ENCODE measurements at places on chromosomes 2 and 18. TPM values are rescaled to one million over a fixed set of nuclear protein-coding genes. Genes with fewer than 3 reads are reported as not detected.
A peak's percentile ranks its signal among the peaks of the same experiment; 100 is the strongest.

DNA sequence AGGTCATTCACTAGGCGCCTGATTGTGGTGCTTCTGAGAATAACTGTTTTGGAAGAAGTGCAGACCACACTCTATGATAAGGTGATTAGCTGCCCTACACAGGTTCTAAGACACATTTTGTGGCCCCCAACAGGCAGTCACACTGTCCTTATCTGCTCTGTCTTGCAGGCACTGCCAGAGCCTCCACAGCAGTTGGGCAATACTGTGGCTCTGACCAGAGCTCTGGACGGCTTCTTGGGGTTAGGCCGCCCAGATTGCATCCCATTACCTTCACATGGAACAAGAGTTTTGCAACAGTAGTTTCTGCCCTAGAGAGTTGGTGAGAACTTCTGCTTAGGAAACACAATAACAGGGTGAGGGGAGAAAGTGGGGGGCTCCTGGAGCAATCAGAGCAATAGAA is 22.7 kb downstream of the RUFY4 start:
- no peak for DNase-seq
- H3K4me1 ChIP-seq, result no peaks in the 10 kb centered on the region
- H3K4me3 ChIP-seq, result no peak overlapping the region

DNA sequence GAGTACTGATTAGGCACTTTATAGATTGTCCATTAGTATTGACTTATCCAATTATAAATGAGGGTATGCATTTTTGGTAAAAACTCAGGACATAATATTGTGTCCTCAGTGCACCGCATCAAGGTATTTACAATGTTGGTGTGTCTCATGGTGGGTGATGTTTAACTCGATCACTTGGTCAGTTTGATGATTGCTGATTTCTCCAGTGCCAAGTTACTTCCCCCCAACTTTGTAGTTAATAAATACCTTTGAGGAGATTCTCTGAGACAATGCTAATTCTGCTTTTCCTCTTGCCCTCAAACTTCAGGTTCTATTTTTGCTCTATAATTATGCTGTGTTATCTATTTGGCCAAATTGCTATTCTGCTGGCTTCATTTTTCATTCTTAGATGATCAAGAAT is 28.2 kb upstream of the SERPINB7 start:
- H3K27ac ChIP-seq, result no peak overlapping the region
- no peak for DNase-seq
- H3K27me3 ChIP-seq, result no peaks in the 10 kb centered on the region
- H3K4me3 ChIP-seq, result no peak overlapping the region

DNA sequence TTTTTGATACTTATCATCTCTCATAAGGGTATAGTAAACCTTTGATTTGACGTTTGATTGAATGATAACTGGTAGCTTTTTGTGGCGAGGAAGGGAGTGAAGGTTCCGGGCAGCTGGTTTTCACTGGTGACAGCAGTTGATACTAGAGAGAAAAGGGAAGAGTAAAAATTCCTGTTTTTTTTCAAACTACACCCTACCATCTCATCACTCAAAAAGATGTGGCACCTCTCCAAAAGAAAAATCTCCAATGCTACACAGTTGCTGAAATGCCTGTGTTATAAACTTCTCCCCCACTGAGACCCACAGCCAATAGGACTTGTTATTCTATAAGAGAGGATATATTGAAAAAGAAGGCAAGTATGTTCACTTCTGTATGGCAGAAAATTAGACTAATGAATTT is 154.0 kb downstream of the MAIP1 start:
- no peaks in the 10 kb centered on the region for H3K27me3 ChIP-seq
- DNase-seq, result no peak
- H3K27ac ChIP-seq, result no peak overlapping the region
- H3K4me3 ChIP-seq, result no peak overlapping the region
- H3K36me3 ChIP-seq, result no peaks in the 10 kb centered on the region

DNA sequence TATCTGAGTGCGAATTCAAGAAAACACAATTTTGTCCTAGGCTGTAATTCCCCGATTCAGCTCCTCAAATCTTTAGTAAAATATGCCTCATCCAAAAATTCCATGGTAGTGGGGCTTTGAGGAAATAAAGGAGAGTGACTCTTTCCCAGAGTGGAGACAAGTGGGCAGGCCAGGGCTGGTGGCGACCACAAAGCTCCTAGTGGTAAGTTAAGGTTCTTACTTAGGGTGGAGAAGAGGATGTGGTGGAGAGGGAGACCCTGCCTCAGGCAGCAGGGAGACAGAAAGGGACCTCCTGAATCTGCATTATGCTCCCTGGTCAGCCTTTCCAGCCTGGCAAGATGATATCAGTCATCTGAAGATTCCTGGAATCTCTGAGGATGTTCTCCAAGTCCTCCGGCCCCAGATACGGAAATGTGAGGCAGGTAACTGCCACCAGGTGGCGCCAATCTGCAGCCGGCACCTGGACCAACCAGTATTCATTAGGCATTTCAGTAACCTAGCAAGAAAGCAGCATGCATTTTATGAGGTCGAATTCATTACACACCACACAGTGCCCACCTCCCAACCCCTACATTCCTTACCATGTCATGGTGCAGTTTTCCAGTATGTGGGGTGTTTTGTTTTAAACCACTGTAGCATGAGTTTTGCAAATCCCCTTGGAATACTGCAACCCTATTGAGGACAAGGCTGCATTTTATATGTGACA is 106.4 kb downstream of the POLE4 start:
- no peak overlapping the region for H3K27ac ChIP-seq
- no peaks in the 10 kb centered on the region for H3K36me3 ChIP-seq
- DNase-seq, result peak; percentile 23
- no peaks in the 10 kb centered on the region for H3K27me3 ChIP-seq
- H3K4me3 ChIP-seq, result no peak overlapping the region

REG1B gene
- total RNA-seq, result not detected

GRCh38 chr2:236177967-236178889 is 10.0 kb upstream of the GBX2 start:
- peaks cover 16% of the 10 kb centered on the region for H3K27me3 ChIP-seq
- no peaks in the 10 kb centered on the region for H3K36me3 ChIP-seq
- no peak for DNase-seq

DNA sequence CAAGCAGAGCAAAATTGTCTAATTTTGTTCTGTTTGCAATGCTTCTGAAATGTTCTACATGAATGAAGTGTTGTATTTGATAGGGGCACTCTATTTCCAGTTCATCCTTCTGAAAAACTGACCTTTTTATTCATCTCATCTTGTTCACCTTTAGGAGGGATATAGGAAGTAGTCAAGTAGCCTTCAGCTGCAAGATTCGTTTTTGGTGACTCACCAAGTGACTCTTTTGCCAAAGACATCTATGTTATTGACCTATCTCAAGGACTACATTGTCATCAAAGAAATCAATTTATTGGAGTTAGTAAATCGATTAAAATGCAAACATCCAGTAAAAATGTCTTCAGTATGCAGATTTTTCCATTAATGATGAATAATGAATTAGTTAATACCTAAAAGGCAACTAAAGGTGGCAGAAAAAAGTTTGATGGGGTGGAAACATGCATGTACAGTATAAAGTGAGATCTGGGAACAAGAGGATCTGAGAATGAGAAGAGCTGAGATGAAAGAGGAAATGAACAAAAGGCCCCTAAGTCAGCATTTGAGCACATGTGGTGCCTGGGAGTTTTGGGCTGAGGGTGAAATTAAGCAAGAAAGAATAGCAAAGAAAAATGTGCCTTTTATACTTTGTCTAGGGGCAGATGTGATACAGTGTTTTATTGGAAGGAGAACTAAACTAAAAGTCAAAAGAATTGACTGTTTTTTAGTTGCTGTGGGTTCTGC is 255.1 kb upstream of the LINC00305 start:
- no peaks in the 10 kb centered on the region for H3K4me1 ChIP-seq
- no peak overlapping the region for H3K4me3 ChIP-seq
- H3K27ac ChIP-seq, result no peak overlapping the region
- DNase-seq, result no peak

SPHKAP gene
- not detected for total RNA-seq

GRCh38 chr18:34604591-34604990 is 105.5 kb upstream of the DTNA start:
- DNase-seq, result no peak
- H3K36me3 ChIP-seq, result no peaks in the 10 kb centered on the region
- no peak overlapping the region for H3K27ac ChIP-seq
- H3K4me1 ChIP-seq, result no peaks in the 10 kb centered on the region
- H3K27me3 ChIP-seq, result no peaks in the 10 kb centered on the region

GRCh38 chr2:105885456-105885855 is 140.7 kb downstream of the NCK2 start:
- no peak overlapping the region for H3K4me3 ChIP-seq
- peaks cover 69% of the 10 kb centered on the region for H3K4me1 ChIP-seq
- no peak overlapping the region for H3K27ac ChIP-seq
- DNase-seq, result no peak
- H3K36me3 ChIP-seq, result peaks cover 15% of the 10 kb centered on the region

C1QL2 gene
- total RNA-seq, result not detected

GRCh38 chr18:21656402-21656801 is 44.3 kb downstream of the SNRPD1 start:
- H3K27ac ChIP-seq, result no peak overlapping the region
- no peaks in the 10 kb centered on the region for H3K4me1 ChIP-seq
- H3K36me3 ChIP-seq, result no peaks in the 10 kb centered on the region
- H3K27me3 ChIP-seq, result no peaks in the 10 kb centered on the region

DNA sequence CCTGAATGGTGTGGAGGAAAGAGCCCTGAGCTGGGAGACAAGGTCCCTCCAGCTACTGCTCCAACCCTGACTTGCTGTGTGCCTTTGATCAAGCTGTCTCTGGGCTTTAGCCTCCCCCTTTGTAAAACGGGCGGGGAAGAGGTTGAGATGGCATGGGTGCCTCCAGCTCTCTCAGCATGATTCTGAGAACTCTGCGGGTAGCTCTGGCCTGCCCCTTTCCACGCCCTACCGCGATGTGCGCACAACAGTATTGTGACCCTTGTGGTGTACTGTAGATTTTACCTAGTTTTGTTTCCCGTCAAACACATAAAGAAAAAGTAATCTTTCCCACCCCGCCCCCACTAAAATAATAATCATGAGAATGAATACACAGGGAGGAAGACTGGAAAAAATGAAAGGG is 5.3 kb downstream of the CD8A start:
- peaks cover 13% of the 10 kb centered on the region for H3K36me3 ChIP-seq
- peak overlapping the region; percentile 95 for H3K27ac ChIP-seq
- H3K4me3 ChIP-seq, result peak overlapping the region; percentile 32
- H3K4me1 ChIP-seq, result peaks cover 43% of the 10 kb centered on the region
- DNase-seq, result peak; percentile 92
- H3K27me3 ChIP-seq, result no peaks in the 10 kb centered on the region

GRCh38 chr2:241882091-241882625 is 12.6 kb downstream of the RTP5 start:
- H3K27ac ChIP-seq, result peak overlapping the region; percentile 49
- peaks cover 27% of the 10 kb centered on the region for H3K4me1 ChIP-seq
- DNase-seq, result peak; percentile 52
- H3K36me3 ChIP-seq, result no peaks in the 10 kb centered on the region
- no peaks in the 10 kb centered on the region for H3K27me3 ChIP-seq
- peak overlapping the region; percentile 74 for H3K4me3 ChIP-seq

GRCh38 chr18:394987-395362 is 105.5 kb downstream of the COLEC12 start:
- H3K36me3 ChIP-seq, result no peaks in the 10 kb centered on the region
- H3K4me1 ChIP-seq, result no peaks in the 10 kb centered on the region
- no peak overlapping the region for H3K4me3 ChIP-seq
- no peak for DNase-seq
- H3K27ac ChIP-seq, result no peak overlapping the region
- H3K27me3 ChIP-seq, result no peaks in the 10 kb centered on the region

GRCh38 chr18:23618862-23619387 is 32.6 kb upstream of the NPC1 start:
- H3K27me3 ChIP-seq, result peaks cover 32% of the 10 kb centered on the region
- H3K4me1 ChIP-seq, result peaks cover 8% of the 10 kb centered on the region
- no peaks in the 10 kb centered on the region for H3K36me3 ChIP-seq
- H3K27ac ChIP-seq, result no peak overlapping the region
- DNase-seq, result no peak

GRCh38 chr2:37585982-37586621 is 85.3 kb downstream of the CDC42EP3 start:
- peak; percentile 81 for DNase-seq
- H3K27ac ChIP-seq, result peak overlapping the region; percentile 51
- peak overlapping the region; percentile 29 for H3K4me3 ChIP-seq
- no peaks in the 10 kb centered on the region for H3K27me3 ChIP-seq
- peaks cover 75% of the 10 kb centered on the region for H3K4me1 ChIP-seq

GRCh38 chr2:239196474-239197021 is 204.3 kb downstream of the HDAC4 start:
- no peak overlapping the region for H3K4me3 ChIP-seq
- H3K36me3 ChIP-seq, result peaks cover 17% of the 10 kb centered on the region
- H3K4me1 ChIP-seq, result no peaks in the 10 kb centered on the region
- DNase-seq, result no peak
- H3K27me3 ChIP-seq, result no peaks in the 10 kb centered on the region

- DNase-seq, result no peak
- no peaks in the 10 kb centered on the region for H3K4me1 ChIP-seq
- no peaks in the 10 kb centered on the region for H3K36me3 ChIP-seq
- H3K27me3 ChIP-seq, result no peaks in the 10 kb centered on the region
- no peak overlapping the region for H3K27ac ChIP-seq
- H3K4me3 ChIP-seq, result no peak overlapping the region
These were observed 119.8 kb downstream of the PLEKHM3 start for GRCh38 chr2:207905546-207905945.

- no peaks in the 10 kb centered on the region for H3K27me3 ChIP-seq
- DNase-seq, result no peak
- H3K4me1 ChIP-seq, result no peaks in the 10 kb centered on the region
- no peak overlapping the region for H3K4me3 ChIP-seq
- H3K36me3 ChIP-seq, result no peaks in the 10 kb centered on the region
These were observed 298.5 kb downstream of the PLCL1 start for GRCh38 chr2:198102856-198103255.

- H3K4me3 ChIP-seq, result no peak overlapping the region
- no peak overlapping the region for H3K27ac ChIP-seq
- no peaks in the 10 kb centered on the region for H3K36me3 ChIP-seq
- DNase-seq, result no peak
These were observed 234.9 kb upstream of the RASGRP3 start for GRCh38 chr2:33241581-33241980.

TEX44 gene
- not detected for total RNA-seq

CD226 gene
- total RNA-seq, result 158 TPM

GRCh38 chr2:70385204-70385603 is 83.3 kb upstream of the FAM136A start:
- no peaks in the 10 kb centered on the region for H3K27me3 ChIP-seq
- no peak overlapping the region for H3K27ac ChIP-seq
- H3K4me1 ChIP-seq, result no peaks in the 10 kb centered on the region
- DNase-seq, result no peak

CHST10 gene
- total RNA-seq, result 11.0 TPM

FN1 gene
- total RNA-seq, result 0.31 TPM

MARS2 gene
- 27.9 TPM for total RNA-seq

DNA sequence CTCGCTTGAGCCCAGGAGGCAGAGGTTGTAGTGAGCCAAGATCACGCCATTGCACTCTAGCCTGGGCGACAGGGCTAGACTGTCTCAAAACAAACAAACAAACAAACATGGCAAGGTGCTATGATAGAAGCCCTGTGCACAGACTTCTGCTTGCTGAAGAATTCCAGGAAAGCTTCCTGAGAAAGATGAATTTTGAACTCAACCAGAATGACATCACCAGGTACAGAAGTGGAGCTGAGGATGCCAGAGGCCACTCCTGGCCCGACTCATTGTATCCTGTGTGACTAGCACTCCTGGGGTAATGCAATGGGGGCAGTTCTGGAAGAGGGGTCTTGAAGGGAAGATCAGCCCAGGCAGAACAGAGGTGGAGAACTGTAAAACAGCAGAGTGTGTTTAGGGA is 22.0 kb upstream of the PNPT1 start:
- DNase-seq, result no peak
- no peaks in the 10 kb centered on the region for H3K4me1 ChIP-seq
- no peaks in the 10 kb centered on the region for H3K27me3 ChIP-seq
- H3K27ac ChIP-seq, result no peak overlapping the region
- H3K4me3 ChIP-seq, result no peak overlapping the region

Data from CD8-positive, alpha-beta memory T cell (primary cell).